CD4-positive, alpha-beta T cell treated with Interleukin-12 subunit alpha and Interleukin-12 subunit beta, for 1 hour (primary cell): ENCODE measurements at places on chromosomes 2 and 18.

GRCh38 chr2:23757686-23758433 lies 169.1 kb downstream of the ATAD2B start:
- DNase-seq, result no peak

- no peak for DNase-seq
Measured at GRCh38 chr2:152084076-152084475, 14.8 kb downstream of the CACNB4 start.

GRCh38 chr18:31065036-31065773 lies 22.7 kb upstream of the DSC3 start:
- no peak for DNase-seq

GRCh38 chr18:72246076-72246475 lies 298.1 kb downstream of the CBLN2 start:
- DNase-seq, result no peak

DNA sequence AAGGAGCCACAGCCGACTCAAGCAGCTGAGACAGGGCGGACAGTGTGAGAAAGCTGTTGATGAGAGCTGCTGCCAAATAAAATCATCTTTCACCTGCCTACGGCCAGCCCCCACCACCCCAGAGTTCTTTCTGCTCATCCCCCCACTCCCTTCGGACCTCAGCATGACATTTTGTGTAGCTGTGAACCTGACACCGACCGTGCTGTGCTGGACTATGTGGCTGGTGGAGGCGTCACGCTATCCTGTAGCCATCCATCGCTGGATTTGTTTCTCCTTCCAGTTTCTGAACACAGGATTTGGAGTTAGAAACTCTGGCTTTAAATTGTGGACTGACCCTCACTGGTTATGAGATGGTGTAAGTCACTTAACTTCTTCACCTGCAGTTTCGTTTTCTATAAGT lies 317.3 kb downstream of the DCDC2C start:
- no peak for DNase-seq

DNA sequence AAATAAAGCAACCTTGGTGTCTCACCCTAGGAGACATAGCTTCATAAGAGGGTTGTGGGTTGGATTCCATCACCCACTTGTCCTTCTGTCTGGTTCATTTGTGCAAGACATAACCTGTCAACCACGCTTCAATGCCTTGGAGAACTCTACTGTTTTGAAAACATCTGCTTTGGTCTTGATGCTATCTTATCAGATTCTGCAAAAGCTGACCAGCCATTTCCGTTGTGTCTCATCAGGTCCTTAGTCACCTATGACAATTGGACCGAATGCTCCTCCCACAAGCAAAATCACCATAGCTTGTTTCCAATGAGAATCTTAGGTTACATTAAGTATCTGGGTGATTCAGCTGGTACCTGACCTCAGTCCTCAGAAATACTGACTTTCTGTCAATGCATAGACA lies 35.4 kb downstream of the STAT4 start:
- DNase-seq, result peak; percentile 83

DNA sequence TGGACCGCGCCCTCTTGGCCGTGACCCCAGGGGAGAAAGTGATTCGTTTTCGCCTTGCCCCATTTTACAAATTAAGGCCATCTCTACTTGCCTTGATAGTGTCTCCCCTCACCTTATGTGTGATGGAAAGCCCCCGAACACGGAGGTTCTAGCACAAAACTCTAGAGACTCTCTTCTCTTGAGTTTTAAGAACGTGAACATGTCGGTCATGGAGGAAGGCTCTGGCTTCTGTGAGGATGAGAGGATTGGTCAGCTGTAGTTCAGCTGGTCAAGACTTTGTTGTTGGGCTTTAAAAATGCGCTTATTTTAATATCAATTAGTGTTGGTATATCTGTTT lies 828 bp downstream of the DYNC1I2 start:
- no peak for DNase-seq

DNA sequence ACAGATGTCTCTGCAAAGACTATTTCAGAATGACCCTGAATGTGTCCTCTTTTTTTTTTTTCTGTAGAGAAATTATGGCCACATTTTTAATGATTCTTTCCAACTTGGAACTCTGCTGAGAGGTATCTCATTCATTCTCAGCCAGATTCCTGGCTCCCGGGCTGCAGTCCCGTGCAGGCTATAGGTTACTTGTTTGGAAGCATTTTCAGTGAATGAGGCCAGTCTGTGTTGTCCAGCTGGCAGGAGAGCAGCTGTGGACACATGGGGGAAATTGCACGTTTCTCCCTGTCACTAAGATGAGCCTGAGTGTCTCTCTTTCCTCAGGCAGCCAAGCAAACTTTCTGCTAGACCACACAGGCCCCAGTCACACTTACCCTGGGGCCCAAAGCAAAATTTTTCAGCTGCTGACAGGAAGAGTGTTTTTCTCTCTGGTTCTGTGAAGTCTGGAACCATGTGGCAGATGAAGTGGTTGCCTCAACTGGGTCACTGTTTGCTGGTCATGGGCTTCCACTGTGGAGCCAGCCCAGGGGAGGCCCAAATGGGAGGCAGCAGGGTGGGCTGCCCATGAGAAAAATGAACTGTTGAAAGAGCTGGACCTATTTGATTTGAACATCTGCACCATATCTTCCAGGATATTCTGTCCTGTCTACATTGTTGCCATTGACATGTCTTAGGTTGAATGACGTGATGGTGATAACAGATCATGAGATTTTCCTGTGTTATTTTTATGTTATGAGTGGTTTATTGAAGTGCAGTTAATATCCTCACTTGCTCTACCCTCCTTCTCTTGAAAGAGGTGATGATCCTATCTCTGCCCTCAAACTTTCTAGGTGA lies 431.2 kb downstream of the LPIN1 start:
- DNase-seq, result peak; percentile 14

GRCh38 chr2:143175438-143175837 lies 46.2 kb downstream of the ARHGAP15 start:
- DNase-seq, result peak; percentile 29

DNA sequence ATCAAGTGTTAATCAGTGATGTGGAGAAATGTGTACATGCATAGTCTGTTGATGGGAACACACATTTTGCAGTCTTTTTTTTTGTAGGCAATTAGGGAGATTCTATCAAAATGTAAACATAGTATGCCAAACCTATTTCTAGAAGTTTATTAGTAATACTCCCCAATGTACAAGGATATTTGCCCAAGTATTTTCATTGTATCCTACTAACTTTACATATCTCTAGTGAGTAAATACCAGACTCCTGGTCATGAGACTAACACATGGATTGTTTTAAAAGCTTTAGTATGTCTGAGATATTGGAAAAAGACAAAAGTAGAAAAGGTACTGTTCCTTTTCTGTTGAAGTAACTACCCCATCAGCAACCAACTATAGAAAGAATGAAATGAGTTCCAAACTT lies 513.0 kb downstream of the PTPRM start:
- DNase-seq, result no peak

- DNase-seq, result no peak
Measured at GRCh38 chr2:208266936-208267335, 881 bp downstream of the PIKFYVE start.

DNA sequence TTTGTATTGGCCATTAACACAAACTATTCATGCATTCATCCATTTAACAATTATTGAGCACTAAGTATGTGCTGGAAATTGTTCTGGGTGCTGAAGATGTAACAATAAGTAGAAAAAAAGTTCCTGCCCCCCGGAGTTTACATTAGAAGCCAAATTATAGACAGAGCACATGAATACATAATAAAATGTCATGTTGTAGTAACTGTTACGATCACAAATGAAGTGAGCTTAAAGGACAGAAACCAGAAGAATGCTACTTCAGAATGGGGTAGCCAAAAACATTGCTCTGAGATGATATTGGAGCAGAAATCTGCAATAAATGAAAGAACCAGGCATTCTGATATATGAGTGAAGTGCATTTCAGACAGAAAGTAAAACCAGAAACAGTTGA lies 256.0 kb upstream of the SETBP1 start:
- no peak for DNase-seq
